Femur (tissue), 1 donor: ENCODE measurements at places on chromosomes 13 and 19.

DNA sequence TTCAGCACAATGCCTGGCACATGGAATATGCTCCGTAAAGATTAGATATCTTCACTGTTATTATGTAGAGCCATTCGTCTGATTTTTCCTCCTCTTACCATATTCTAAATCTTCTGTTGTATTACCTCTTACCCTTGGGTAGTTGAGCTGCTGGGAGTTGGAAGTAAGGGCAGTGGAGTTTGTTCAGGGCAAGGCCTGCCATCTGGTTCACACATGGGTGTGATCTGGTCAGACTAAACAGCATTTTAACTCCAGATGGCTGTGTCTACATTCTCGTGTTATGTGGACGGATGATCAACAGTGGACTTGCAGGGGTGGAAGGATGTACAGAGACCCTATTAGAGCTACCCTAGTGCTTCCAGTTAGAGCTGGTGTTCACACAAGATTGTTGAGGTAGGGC lies 164.9 kb downstream of the ZIC5 start:
- no peak for DNase-seq

GRCh38 chr19:33186431-33187182 lies 7.5 kb upstream of the LRP3 start:
- DNase-seq = peak; percentile 19

GRCh38 chr19:29867984-29868383 lies 56.2 kb downstream of the CCNE1 start:
- no peak for DNase-seq

DNA sequence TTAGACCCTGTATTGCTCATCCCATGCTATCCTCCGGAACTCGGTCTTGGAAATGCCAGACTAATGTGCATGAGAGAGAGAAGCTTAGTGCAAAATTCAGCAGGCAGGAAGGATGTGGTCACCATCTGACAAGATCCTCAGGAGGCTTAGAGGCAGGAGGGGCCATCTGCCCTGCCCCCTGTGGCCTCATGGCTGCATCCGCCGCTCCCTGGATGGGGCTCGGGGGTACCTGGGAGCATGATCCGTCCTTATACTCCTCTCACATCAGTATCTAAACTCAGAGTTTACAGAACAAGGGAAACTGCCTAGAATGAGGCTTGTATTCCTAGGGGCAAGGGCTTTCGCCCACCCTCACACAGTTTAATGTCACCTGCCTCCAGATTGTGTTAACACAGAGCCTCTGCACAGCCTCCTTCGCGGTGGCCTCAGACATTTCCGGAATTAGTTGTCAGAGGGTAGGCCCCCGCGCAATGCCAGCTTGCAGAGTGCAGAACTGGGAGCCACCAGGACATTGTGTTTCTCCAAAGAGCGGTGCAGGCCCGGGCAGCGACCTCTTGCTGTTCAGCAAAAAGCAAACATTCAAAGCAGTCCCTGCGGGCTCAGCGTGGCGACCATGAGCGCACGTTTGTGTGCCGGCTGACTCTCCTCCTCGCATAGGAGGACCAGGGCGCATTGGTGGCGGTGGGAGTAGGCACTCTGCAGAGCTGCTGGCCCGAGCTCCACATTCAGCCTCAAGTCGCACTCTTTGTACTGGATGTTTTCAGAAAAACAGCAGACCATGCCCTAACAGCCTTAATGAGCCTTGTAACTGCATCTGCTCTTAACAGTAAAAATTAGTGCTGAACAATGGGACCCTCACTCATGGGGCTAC lies 39.1 kb downstream of the GPR12 start:
- DNase-seq = no peak

DNA sequence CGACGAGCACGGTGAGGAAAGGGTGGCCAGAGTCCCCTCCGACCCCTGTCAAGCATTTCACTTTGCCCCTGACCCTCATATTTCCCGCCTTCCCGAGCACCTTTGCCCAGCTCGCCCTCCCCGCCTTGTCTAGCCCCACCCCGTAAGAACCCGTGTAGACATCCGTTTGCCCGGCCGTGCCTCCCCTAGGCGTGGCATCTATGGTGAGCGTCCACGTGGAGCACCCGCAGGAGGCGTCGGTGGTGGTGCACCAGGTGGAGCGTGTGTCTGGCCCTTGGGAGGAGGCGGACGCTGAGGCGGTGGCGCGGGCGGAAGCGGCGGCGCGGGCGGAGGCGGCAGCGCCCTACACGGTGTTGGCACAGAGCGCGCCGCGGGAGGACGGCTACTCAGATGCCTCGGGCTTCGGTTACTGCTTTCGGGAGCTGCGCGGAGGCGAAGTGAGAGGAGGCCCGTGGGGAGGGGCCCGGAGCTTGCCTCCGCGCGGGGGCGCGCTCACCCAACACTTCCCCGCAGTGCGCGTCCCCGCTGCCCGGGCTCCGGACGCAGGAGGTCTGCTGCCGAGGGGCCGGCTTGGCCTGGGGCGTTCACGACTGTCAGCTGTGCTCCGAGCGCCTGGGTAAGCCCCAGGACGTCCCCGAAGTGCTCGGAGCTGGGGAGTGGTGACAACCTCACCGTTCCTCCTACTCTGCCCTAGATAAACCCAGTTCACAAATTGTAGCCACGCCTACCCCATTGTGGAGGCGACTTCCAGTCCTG lies 4.2 kb downstream of the LTBP4 start:
- DNase-seq = peak; percentile 68

GRCh38 chr13:50484472-50485113 lies 358.9 kb downstream of the DLEU7 start:
- no peak for DNase-seq

DNA sequence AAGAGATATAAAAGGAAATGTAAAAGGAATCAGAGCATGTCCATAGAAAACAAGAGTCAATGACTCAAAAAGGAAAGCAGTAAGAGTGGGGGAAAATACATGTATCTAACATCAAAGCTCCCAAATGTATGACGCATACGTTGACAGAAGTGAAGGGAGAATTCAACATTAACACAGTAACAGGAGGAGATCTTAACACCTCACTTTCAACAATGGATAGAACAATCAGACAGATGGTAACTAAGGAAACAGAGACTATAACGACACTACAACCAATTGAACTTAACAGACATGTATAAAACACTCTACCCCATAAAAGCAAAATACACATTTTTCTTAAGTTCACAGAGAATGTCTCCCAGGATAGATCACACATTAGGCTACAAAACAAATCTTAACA lies 774.8 kb upstream of the ARGLU1 start:
- DNase-seq = no peak

- DNase-seq = no peak
Observed at GRCh38 chr19:7654401-7654800, 14.4 kb upstream of the RETN start.

DNA sequence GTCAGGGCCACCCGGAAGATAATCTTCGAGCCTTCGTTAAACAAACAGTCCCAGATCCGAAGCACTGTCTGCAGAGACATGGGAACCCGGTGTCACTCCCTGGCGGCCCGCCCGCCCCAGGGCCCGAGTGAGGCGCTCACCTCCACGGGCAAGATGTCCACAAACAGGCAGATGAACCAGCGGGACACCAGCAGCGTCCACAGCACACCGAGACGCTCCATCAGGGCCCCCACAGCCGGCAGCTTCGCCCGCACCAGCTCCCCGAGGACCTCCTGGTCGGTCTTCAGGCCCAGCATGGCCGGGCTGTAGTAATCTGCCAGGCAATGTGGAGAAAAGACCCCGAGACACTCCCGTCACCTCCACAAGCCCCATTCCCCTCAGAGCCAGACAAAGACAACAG lies 28.7 kb downstream of the LAMP1 start:
- no peak for DNase-seq

DNA sequence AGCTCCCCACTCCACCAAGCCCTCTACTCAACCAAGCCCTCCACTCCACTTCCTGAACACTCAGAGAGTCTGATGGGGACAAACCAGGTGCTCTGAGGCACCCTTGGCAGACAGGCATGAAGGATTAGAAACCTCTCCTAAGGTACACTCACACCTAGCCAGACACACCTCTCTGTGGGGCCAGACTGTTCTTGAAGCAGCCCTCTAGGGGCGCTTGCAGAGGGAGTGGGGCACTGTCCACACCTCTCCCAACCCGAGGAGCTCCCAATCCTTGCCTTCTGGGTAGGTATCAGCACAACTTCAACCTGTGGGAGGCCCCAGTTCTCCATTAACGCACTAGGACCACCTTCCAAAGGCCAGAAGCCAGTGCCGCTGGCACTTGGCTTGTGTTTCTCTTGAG lies 108.7 kb upstream of the VSTM2B start:
- DNase-seq = no peak

DNA sequence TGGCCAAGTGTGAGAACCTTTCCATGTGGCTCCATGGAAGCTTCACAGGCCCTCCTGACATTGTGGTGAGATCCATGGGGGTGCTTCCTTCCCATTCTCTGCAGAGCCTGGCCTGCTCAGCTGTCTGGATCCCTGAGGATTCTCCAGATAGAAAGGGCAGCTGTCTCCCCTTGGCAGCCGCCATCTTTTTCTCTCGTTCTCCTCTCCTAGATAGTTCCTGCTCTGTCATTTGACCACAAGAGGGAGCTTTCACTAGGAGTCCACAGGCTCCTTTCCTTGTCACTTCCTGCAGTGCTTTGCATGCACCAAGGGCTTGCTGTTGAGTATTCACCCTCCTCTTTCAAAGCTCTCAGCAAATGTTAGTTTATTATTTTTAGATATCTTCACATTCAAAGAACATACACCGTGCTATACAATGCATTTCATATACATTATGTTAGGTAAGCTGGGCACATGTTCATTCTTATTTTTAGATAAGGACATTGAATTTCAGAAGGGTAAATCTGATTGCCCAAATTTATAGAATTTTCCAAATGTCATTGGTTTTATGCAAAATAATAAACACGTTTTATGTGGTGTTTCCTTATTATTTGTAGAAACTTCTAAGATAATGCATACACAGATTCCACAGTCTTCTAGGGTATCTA lies 133.2 kb downstream of the FRY start:
- peak; percentile 34 for DNase-seq

DNA sequence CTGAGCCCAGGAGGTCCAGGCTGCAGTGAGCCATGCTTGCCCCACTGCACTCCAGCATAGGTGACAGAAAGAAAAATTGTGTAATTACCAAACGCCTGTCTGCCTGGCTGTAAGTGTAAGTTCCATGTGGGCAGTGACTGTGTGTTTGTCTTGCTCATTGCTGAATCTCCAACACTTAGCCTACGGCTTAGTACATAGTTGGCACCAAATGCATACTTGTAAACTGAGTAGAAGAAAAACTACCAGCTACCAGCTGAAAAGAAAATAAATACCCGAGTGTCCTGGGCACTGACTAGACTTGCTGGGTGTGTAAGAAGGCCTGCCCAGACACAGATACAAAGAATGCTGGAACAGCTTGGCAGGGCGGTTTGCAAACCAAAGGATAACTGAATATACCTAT lies 2.7 kb upstream of the CEBPG start:
- DNase-seq = no peak

- no peak for DNase-seq
Observed at GRCh38 chr13:100989392-100989791, 314.8 kb upstream of the TMTC4 start.

GRCh38 chr19:50992666-50993035 lies 8.8 kb downstream of the KLK8 start:
- no peak for DNase-seq

GRCh38 chr13:42328672-42329071 lies 56.7 kb downstream of the AKAP11 start:
- no peak for DNase-seq

DNA sequence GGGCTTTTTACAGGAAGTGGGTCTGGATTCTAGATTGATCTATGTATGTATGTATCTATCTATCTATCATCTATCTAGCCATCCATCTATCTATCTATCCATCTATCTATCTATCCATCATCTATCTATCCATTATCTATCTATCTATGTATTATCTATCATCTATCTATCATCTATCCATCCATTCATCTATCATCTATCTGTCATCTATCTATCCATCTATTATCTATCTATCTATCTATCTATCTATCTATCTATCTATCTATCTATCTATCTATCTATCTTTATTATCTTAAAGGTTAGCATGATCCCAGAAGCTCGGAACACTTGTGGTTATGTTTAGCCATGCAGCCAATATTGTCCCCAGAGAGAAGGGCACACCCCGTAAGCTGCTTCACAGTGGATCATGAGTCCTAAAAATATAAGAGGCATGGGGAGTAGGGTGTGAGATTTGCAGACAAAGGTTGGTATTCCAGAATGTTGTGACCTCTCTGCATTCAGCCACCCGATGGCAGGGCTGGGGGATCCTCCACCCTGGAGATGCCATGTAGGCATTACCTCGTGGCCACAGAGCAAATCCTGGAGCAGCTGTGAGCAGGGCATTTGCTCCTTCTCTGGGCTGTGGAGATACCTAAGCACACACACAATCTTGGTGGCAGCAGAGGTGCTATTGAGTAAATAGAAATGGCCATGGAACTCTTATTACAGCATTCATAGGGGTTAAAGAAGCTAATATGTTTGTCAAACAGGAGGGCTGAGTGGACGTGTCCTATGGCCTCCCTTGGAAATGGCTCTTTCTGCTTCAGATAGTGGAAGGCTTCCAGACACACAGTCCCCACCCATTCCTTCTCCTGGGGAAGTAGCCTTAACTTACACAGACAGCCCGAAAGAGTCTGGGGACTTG lies 310.0 kb upstream of the TSHZ3 start:
- DNase-seq = no peak

DNA sequence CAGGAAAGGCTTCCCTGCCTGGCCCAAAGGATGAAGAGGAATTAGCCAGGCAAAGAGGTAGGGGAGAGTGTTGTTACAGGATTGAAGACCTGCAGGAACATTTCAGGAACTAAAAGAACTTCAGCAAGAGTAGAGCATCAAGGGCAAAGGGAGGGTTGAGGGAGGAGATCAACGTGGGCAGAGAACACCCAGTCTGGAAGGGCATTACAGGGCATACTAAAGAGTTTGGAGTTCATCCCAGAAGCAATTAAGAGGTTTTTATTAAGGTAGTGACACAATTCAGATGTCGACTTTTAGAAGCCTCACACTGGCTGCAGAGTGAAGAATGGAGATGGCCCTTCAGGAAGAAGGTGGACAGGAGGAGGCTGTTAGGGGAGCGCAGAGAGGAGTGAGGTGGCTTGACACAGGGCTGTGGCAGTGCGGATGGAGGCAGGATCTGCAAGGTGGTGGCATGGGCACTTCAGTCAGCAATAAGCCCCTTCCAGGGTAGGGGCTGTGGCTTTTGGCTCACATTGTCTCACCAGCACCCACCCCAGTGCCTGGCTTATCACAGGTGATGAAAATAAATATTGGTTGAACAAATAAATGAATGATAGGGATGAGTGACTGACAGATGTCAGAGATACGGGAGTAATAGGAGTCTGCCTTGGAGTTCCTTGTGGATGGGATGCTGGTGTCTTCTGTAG lies 24.9 kb downstream of the TEX26 start:
- DNase-seq = no peak

GRCh38 chr13:94620286-94620896 lies 18.7 kb downstream of the GPR180 start:
- DNase-seq = no peak

DNA sequence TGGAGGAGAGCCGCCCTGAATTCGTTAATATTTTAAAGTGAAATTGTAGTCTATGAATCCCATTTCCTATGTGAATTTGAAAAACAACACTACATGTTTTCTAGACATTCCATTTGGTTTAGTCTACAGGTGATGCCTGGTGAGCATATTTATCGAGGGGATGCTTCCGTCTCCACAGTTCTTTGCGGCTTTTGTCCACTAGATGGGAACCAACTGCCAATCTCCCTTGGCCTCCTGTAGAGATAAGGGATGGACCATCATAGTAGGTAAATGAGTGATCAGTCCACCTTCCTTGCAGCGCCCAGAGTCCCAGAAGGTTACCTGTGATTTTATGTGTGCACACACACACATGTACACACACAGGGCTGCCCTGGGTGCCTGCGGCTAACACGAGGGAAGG lies 289.8 kb upstream of the SOX21 start:
- DNase-seq = no peak

GRCh38 chr19:755063-755462 lies 4.2 kb downstream of the MISP start:
- DNase-seq = peak; percentile 18

- peak; percentile 92 for DNase-seq
Observed at GRCh38 chr19:13781547-13781946, 7.3 kb downstream of the C19orf53 start.
